ENCODE measurements at places on chromosomes 3 and 15.

GRCh38 chr3:184737641-184738505, 26.0 kb upstream of the MAGEF1 start:
- DNase-seq: no peak

GRCh38 chr3:20137647-20138046, 48.4 kb downstream of the SGO1 start:
- DNase-seq: no peak

GRCh38 chr15:94987085-94987484, 755.7 kb downstream of the MCTP2 start:
- DNase-seq: no peak

DNA sequence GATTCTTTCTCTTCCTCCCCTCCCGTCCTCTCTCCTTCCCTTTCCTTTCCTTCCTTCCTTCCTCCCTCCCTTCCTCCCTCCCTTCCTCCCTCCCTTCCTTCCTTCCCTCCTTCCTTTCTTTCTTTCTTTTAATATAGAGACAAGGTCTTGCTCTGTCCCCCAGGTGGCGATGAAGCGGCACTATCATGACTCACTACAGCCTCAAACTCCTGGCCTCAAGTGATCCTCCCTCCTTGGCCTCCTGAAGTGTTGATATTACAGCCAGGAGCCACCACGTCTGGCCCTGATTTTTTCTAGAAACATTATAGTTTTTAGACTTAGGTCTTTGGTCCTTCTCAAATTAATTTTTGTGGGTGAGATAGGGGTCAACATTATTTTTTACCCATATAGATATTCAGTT, 15.5 kb downstream of the GRM2 start:
- DNase-seq: no peak

GRCh38 chr15:79184465-79184892, 93.9 kb upstream of the RASGRF1 start:
- DNase-seq: peak; percentile 40

DNA sequence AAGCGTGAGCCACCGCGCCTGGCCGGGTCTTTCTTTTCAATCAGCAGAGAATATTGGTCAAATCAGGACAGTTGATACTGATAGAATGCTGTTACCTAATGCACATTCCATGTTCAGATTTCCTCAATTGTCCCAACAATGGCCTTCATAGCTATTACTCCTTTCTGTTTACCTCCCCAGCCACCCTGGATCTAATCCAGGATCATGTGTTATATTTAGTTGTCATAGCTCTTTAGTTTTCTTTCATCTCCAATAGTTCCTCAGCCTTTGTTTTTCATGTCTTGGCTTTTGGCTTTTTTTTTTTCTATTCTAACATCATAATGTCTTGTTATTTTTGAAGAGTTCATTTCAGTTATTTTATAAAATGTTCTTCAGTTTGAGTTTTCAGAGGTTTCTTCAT, 14.6 kb downstream of the USP3 start:
- no peak for DNase-seq

DNA sequence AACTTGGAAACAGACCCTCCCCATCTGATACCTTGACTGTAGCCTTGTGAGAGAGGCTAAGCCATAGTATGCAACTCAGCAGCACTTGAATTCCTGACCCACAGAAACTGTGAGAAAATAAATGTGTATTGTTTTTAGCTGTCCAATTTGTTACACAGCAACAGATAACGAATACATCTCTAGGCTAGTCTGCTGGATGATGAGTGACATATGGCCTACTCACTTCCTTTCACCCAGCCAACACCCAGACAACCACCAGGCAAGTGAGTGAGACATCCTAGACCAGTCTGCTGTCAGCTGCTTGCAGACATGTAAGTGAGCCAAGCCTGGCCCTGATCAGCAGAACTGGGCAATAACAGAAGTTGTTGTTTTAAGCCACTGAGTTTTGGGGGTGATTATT, 19.2 kb upstream of the SMAD6 start:
- DNase-seq: no peak

Measured in GM18507 (cell line).